ENCODE measurements at places on chromosomes 3 and 15.

GRCh38 chr3:120420360-120420759 lies 30.4 kb downstream of the FSTL1 start:
- DNase-seq: no peak

GRCh38 chr15:68989541-68990230 lies 24.8 kb upstream of the NOX5 start:
- no peak for DNase-seq

DNA sequence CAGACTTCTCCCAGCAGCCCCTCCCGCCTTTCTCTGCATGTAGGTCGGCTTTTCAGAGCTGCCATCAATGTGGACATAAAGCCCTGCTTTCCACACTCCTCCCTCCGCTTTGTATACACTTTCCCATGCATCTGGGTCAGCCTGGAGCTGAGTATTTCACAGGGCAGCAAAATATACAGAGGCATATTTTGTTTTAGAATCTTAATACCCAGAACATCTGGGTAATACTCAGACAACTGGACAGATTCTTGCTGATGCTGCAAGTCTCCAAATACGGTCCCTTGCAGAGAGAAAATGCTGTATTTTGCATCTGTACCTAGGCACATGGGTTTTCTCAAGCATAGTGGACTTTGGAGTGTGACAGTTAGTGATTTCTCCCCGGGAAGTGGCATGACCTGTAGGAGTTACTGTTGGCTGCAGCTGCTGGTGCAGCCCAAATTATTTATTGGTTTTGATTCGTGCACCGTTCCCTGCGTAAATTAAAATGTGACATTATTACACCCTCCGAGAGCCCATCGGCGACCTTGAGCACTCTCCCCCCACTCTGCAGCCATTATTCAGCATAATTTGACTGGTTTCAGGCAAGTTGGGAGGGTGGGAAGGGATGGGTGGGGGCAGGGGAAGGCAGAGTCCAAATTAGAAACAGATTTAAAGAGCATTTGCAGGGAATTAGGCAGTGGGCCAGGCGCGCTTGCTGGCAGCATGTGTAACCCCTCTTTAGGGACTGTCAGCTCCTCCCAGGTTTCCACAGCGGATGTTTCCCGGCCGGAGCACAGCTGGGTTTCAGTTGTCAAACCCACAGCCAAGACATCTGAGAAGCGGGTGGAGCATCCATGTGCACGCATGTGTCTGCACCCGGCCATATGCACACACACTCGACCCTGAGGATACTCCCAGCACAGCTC lies 100.8 kb downstream of the CPN2 start:
- no peak for DNase-seq

GRCh38 chr3:187321766-187322165 lies 30.2 kb upstream of the MASP1 start:
- DNase-seq: no peak

GRCh38 chr15:72809329-72809728 lies 25.8 kb upstream of the ADPGK start:
- no peak for DNase-seq

GRCh38 chr3:143201870-143202752 lies 82.5 kb downstream of the CHST2 start:
- DNase-seq: no peak

GRCh38 chr15:70521576-70522322 lies 241.6 kb downstream of the UACA start:
- no peak for DNase-seq

DNA sequence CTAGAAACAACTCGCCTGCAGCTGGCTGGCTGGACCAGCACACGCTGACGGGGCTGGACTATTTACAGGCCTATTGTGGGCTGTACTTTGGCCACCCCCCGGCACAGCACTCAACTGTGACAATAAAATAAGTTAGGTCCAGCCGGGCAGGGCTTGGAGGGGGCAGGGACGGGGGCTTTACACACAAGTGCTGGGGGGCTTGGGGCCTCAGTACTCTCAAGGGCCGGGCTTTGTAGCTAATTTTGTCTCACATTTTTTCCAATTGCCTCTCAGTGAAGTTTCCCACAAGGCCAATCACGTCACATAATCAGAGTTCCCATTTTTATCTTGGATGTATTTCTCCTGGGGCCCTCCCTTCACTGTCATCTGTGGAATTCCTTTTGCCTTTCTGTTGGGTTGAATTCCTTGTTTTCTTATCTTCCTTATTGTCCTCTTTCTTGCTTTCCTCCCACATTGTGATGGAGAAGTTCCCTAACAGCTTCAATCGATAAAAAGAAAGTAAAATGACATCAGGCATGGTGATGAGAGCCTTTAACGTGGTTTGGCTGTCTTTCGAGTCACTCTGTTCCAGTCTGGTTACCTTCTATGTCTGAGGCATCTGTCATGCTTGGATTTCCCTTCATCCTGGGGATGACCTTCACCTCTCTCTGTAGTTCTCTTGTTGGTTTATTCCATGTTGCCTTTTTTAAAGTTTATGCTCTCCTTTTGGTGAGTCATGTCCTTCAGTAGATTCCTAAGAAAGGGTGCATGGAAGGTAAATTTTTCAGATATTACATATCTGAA lies 44.1 kb upstream of the CMTM7 start:
- no peak for DNase-seq

- DNase-seq: no peak
Observed at GRCh38 chr15:40316931-40317330, 6.6 kb upstream of the INAFM2 start.

GRCh38 chr3:165874663-165875489 lies 37.7 kb upstream of the BCHE start:
- DNase-seq: no peak

- DNase-seq: no peak
Observed at GRCh38 chr3:25747033-25747432, 36.2 kb downstream of the NGLY1 start.

GRCh38 chr3:103184772-103185171 lies 750.0 kb downstream of the ZPLD1 start:
- DNase-seq: no peak

GRCh38 chr3:136532766-136533165 lies 219.4 kb downstream of the STAG1 start:
- no peak for DNase-seq

DNA sequence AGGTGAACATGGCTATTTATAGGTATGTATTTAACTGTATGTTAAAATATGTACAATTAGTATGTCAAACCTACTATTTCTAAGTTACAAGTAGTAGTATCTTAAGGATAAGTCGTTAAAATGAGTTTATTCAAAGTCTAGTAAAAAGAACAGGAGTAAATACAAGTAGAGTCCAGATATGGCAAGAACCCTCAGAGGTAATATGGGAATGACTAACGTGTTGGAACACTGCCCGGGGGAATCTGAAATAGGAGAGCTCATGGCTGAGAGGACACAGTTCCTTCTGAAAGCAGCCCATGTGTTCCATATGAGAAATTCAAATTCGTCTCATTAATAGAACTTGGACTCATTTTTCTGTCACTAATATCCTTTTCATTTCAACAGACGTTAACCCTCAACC lies 158.8 kb downstream of the CLSTN2 start:
- DNase-seq: no peak

DNA sequence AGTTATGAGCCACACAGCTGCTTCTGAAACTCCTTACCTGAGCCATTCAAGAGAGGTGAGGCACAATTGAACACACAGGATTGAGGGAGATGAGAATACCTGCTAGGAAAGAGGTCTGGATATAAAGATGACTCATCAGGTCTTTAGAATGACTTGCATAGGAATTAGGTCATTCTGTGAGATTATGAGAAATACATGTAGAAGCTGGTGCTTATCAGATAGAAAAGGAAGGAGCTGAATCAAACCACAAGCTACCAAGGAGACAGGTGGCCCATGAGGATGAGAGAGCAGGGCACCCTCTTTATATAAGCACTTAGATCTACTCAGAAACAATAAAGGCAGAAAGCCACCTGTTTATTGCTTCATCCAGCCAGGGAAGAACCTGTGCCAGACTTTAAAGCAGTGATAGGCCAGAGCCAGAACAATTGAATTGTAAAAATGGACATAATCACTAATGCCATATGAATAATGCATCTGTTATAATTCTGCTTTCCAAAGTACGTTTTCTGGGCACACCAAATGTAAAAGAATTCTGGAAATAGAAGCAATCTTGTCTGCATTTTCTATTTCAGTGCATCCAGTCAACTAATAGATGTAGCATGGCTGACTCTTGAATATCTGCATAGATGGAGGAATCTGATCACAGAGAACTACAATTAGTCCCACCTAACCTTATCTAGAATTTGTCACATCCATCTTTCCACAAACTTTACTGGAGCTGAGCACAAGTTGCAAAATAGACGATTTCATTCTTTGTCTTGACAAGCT lies 74.9 kb downstream of the PIK3R4 start:
- no peak for DNase-seq

DNA sequence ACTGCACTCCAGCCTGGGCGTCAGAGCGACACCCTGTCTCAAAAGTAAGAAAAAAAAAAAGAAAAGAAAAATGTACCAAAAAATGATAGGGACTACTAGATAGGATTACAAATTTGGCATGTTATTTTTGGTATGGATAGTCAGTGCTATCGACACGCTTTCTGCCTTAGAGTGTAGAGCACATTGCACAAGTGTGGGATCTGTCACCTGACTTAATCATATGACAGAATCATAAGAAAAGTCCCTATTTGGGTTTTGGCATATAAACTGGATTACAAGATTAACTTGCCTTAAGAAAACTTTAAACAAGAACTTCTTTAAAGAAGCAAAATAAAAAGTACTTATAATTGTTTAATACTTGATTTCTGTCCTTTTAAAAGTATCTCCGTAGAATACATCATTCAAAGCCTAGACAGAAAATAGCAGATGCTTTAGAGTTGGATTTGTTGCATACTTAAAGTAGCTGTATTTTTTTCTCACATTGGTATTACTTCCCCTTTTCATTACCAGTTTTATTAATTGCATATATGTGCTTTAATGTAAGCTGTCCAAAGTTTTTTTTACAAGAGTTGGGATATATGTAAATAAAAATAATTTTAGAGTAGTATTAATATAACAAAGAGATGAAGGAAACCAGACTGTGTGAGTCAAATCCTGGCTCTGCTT lies 7.8 kb downstream of the ATP6V1A start:
- no peak for DNase-seq

GRCh38 chr3:58531956-58532355 lies 5.0 kb downstream of the ACOX2 start:
- no peak for DNase-seq

DNA sequence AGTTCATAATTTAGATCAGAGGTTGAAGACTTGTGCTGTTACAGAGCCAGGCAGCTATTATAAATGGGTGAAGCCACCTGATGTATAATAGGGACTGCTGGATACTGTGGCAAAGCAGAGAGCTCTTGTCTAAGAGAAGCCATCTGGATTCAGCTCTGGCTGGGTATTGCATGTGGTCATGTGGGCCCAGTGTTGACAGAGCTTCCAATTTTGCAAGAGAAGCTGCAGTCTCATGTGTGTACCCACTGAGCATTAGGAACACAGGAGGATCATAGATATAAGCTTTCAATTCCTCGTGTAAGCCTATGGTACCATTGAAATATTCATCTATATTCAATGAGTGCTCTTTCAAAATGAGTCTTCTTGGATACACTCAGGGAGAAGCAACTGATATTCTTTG lies 303.9 kb upstream of the SLCO3A1 start:
- no peak for DNase-seq

- no peak for DNase-seq
Observed at GRCh38 chr15:35211240-35211902, 126.3 kb upstream of the NANOGP8 start.

GRCh38 chr15:26758079-26758478 lies 14.8 kb downstream of the GABRB3 start:
- no peak for DNase-seq

DNA sequence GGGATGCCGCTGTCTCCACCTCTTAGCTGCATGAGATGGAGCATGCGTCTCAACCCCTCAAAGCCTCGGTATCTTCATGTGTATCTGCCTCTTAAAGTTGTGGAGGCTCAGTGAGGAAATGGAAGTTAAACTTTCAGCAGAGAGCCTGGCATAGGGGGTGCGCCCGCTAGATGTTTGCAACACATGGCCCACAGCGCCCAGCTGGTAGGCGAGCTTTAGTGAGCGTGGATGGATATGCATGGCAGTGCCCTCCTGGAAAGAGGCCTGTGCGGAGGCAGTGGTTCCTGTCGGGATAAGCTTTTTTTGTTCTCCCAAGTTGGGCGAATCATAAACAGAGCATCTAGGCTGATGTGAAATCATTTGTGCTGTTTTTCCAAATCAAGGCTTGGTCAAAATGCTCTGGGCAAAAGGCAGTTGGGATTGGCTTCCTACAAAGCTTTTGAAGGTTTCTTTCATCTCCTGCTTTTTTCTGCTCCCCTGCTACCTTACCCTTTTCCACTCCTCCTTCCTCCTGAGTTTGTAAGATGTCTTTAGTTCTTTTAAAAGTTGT lies 272.4 kb upstream of the TPM1 start:
- DNase-seq: no peak

GRCh38 chr3:20110826-20111225 lies 70.6 kb downstream of the KAT2B start:
- no peak for DNase-seq

DNA sequence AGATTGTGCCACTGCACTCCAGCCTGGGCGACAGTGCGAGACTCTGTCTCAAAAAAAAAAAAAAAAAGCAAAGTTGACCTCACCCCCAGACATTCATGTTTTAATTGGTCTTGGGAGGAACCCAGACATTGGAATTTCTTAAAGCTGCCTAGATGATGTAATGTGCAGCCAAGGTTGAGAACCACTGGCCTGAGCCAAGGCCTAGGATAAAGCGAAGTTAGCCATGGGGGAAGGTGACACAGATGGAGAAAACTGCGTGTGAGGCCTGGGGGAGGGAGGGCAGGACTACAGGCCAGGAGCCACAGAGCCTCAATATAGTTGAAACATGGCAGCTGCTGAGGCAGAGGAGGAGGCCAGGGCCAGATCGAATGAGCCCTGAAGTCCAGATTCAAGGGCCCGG lies 21.0 kb downstream of the GLB1 start:
- DNase-seq: no peak

DNA sequence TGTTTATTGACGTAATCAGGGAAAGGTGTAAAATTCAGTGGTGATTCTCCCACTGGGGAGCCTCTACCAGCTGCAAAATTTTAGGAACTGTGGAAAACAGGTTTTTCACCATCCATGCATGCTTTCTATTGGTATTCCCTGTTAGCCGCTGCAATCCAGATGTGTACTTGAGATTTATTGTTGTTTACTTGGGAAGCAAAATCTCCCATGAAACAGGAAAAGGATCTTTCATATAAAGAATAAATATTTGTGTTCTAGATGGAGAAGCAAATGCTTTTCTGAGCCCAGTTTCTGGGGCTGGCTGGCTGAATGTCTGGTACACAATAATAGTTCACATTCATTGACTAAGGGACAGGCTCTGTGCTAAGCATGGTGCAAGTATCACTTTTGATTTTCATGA lies 144.6 kb upstream of the RASGRP1 start:
- no peak for DNase-seq

GRCh38 chr3:105729667-105730066 lies 139.1 kb downstream of the CBLB start:
- DNase-seq: no peak

DNA sequence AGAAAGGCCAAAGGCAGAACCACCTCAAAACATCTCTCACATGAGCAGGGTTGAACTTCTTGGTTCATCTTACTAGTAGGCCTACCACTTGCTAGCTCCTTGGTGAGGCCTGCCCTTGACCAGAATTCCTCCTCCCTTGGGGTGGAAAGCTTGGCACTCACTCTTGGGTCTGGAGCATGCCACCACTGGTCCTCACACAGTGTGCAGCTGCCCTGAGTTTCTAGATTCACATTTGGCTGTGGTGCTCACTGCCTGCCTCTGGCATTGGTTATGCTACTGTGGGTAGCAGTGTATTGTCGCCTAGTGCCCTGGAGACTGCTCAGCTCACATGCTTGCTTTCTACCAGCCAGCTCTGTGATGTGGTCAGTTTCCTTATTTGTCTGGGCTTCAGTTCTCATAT lies 23.7 kb downstream of the OXNAD1 start:
- DNase-seq: no peak

Measured in activated CD4-positive, alpha-beta T cell treated with anti-CD3 and anti-CD28 coated beads, Interleukin-2, amount 50 U/mL, for 24 hours (primary cell).